HuH-7 (cell line): ENCODE measurements at places on chromosomes 2 and 18.

- DNase-seq: no peak
Measured at GRCh38 chr2:231325826-231326225, 69.7 kb upstream of the B3GNT7 start.

DNA sequence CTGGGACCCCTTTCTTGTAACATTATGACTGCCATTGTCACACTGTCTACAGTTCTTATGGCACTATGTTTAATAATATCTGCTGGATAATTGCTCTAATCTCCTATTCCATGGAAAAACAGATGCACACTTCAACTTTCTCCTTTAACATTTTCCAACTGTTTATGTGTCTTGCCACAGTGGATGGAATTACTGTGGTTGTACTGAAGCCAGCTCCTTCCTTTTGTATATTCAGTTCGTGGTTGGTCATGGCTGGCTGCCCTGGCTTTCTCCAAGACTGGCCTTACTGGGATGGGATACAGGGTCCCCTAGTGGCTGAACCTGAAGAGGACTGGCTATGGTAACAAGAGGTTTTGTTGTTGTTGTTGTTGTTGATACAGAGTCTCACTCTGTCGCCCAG, 113.9 kb downstream of the SS18 start:
- DNase-seq: no peak

- DNase-seq: no peak
Measured at GRCh38 chr2:98748292-98749065, 17.5 kb upstream of the MGAT4A start.

DNA sequence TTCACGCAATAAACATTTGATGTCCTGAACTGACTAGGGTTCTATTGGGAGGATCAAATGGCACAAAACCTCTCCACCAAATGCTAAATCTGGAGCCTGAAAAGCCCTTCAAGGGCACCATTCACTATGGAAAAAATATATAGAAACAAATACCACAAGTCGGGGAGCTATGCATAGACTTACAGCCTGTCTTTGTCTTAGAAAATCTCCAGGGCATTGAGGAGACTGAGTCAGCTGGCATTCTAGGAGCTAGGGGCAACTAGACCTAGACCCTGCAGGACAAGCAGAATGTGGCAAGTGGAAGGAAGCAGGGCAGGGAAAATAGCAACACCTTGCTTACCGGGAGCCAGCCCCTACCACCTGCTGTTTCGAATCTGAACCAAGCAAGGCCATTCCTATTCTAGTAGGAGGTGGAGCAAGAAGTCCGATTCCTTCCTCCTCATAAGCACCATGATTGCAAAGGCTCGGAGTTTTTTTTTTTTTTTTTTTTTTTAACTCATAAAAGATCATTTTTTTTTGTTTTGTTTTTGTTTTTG, 77.8 kb downstream of the DDX1 start:
- no peak for DNase-seq

GRCh38 chr2:13968811-13969210, 663.7 kb upstream of the LRATD1 start:
- DNase-seq: no peak

DNA sequence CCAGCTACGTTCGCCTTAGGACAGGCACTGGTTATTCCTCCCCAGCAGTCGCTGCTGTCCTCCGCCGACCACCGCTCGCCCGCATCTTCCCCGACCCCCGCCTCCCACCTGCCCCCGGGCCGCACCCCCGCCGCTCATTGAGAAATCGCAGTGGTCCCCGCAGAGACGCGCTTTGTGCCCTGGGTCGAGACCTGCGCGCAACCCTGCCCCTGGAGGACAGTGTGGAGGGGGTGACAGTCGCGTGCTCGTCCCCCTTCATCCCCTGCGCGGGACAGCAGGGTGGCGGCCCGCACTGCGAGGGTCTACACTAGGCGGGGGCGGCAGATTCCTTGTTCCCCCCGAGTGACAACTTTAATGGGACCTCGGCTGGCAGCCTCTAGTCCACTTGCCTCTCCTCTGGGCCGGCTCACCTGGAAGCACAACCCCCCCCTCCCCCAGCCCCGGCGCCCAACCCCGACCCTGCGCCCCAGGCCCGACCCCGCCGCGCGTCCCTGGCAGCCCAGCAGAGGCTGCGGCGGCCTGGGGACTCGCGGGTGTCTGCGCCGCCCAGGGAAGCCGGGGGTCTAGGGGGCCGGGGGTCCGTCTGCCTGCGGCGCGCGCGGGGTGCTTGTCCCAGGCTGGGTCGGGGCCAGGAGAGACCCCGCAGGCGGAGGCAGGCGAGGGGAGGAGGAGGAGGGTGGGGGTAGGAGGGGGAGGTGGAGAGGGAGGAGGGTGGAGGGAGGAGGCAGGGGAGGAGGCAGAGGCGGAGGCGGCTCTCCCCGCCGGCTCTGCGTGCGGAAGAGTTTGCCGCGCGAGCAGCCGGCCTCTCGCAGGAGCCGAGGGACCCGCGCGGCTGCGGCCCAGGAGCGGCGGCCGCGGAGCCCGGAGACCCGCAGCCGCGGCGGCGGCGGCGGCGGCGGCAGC, at the start of gene NPAS2:
Gene NPAS2 (plus strand): TSS at position 770 of the 903 bp plus-strand sequence. CDS start 84,616 bp downstream, outside the sequence.
- DNase-seq: peak; percentile 76

- no peak for DNase-seq
Measured at GRCh38 chr18:27838225-27838624, 338.7 kb downstream of the CDH2 start.

GRCh38 chr2:70974592-70974991, 3.8 kb upstream of the ANKRD53 start:
- no peak for DNase-seq

- no peak for DNase-seq
Measured at GRCh38 chr2:113124181-113124961, 3.0 kb upstream of the IL1RN start.

GRCh38 chr2:203805486-203805838, 62.1 kb upstream of the CTLA4 start:
- no peak for DNase-seq

- DNase-seq: no peak
Measured at GRCh38 chr2:157257312-157258252, at the start of gene GALNT5. TSS of gene GALNT5 (plus strand) at chr2:157257705. CDS start at chr2:157258083, 378 bp downstream.

GRCh38 chr2:8214036-8214615, 467.7 kb upstream of the ID2 start:
- no peak for DNase-seq

GRCh38 chr2:240133401-240133800, 2.7 kb downstream of the COPS9 start:
- no peak for DNase-seq

DNA sequence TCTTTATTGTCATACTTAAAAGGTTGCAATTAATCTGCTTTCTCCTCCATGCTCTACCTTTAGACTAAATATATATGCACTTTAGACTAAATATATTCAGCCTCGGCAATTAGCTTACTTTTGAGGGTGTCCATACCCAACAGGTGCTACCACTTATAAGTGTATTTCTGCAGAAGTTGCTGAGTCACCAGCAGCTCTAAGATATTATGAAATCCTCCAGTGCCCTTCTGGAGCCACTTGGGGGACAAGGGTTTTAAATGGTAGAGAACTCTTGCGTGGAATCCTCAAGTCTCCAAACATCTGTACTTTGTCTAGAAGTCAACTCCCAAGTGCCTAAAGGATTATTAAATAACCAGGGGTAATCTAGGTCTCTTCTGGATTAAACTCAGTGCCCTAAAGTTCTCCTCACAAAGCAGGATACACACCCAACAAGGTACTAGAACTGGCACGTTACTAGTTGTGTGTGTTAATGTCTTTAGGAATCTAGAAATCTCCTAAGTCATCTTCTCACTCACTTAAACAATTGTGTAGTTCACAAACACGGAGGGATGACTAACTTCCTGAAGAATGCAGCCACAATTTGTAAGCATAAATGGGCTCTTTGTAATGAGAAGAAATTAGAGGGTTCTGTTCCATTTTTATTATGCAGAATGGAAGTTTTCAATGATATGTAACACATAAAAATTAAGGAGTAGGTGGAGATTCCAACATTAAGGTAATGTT, 159.7 kb downstream of the CD226 start:
- no peak for DNase-seq

GRCh38 chr2:74893332-74893731, 59.4 kb downstream of the HK2 start:
- DNase-seq: no peak

- DNase-seq: no peak
Measured at GRCh38 chr18:8264861-8265411, 344.3 kb upstream of the RAB12 start.

DNA sequence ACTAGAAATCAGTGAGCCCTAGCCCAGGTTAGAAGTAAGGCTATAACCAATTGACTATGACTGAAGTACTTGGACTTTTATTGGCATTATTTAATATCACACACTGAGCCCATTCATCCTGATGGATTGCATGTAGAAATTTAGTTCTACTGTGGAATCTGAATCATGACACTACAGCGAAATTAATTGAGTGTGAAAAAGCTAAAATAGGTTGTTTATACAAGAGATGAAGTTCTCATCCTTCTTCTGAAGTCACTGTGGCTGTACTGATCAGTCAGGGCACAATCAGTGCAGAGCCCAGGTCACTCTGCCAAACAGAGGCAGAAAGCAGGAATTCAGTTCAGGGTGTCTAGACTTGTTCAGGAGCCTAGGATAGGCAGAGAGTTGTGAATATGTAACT, 158.9 kb downstream of the BABAM2 start:
- DNase-seq: no peak

- DNase-seq: no peak
Measured at GRCh38 chr2:240780023-240780700, 39.9 kb downstream of the KIF1A start.

DNA sequence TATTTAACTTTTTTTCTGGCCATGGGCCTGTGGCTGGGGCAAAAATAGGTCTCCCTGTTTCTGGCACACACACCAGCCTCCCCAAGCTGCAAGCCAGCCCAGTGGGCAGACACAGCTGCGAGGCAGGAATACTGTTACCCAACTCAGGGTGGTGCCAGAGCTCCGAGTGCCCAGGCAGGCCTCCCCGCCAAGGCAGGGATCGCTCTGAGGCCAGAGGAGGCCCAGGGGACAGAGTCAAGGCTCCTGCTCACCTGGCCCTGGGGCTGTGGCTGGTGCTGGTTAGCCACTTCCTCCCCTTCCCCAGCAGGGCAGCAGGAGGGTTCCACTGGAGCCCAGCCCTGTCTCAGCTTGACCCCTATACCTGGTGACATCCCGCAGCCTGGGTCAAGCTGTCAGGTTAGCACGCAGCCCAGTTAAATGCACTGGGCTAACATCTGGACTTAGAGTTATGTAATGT, 67.1 kb upstream of the EPAS1 start:
- DNase-seq: no peak

- peak; percentile 17 for DNase-seq
Measured at GRCh38 chr2:222707689-222708273, 36.3 kb downstream of the MOGAT1 start.

DNA sequence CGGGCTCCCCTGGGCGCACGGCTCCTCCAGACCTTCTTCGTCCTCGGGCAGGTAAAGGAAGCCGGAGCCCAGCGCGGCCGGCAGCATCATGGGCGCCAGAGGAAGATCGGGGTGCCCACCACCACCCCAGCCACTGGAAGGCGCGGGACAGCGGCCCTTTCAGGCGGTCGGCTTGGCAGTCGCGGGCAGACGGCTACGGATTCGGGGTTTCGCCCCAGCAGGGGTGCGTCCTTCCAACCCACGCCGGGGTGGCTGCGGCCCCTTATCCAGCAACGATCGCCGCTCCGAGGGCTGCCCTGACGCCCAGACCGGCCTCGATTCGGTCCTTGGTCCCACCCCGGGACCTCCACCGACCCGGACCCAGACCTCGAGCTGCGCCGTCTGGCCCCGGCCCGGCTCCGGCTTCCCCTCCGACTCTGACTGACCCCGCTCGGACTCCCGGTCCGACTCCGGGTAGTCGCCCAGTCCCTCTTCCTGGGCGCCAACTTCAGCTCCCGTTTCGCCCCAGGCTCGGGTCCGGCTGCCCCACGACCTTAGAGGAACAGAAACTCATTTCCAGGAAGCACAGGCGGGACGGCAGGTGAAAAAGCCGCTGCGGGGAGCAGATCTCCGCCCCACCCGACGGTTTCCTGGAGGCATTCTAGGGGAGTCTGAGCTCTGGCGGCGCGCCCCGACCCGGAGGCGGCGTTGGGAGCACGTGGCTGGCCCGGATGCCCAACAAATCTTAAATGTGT, 30.2 kb upstream of the SSB start:
- no peak for DNase-seq
